ENCODE measurements at places on chromosomes 4 and X. TPM values are rescaled to one million over a fixed set of nuclear protein-coding genes. Genes with fewer than 3 reads are reported as not detected.

DNA sequence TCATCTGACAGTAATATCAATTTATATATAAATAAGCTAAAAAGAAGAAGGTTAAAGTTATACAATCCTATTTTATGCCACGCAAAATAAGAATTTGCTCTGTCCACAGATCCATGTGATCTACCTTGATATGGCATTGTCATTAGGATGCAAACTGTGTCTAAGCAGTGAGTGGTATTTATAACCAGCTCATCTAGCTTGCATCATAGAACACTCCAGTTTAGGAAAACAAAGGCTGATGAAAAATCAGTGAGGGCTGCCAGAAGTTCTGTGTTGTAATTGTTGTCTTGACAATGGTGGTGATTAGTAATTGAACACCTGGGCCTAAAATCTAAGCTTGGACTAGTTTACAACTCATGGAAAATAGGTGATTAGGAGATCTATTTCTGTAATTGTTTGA is 111.0 kb downstream of the CPE start:
- no peaks in the 10 kb centered on the region for H3K36me3 ChIP-seq
- no peak overlapping the region for H3K27ac ChIP-seq

The JAKMIP1 gene
- polyA plus RNA-seq: 26.1 TPM

DNA sequence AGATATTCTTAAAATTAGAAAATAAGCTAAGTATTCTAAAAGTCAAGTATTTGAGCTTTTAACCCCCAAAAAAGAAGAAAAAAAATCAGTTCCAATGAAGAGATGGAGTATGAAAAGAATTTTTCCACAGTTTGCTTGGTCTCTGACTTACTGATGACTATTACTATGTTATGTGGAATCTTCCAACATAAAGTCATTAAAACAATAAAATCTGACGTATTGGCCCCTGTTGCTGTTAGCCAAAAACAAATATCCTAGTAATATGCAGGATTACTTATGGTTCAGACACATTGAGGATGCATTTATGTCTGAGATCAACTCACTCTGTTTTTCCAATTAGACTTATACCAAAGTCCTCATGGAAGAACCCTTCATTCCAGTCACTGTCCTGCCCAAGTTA is 517.2 kb upstream of the ADGRL3 start:
- no peaks in the 10 kb centered on the region for H3K36me3 ChIP-seq
- no peak for DNase-seq
- H3K27ac ChIP-seq: no peak overlapping the region
- H3K4me3 ChIP-seq: no peak overlapping the region

The DCHS2 gene
- not detected for polyA plus RNA-seq

The RUFY3 gene
- polyA plus RNA-seq: 10.4 TPM

- H3K4me1 ChIP-seq: peaks cover 14% of the 10 kb centered on the region
- no peaks in the 10 kb centered on the region for H3K36me3 ChIP-seq
- H3K27me3 ChIP-seq: no peaks in the 10 kb centered on the region
- no peak overlapping the region for H3K27ac ChIP-seq
- no peak overlapping the region for H3K4me3 ChIP-seq
Measured at GRCh38 chrX:71997320-71997719, 86.7 kb downstream of the NHSL2 start.

- DNase-seq: no peak
- H3K4me1 ChIP-seq: no peaks in the 10 kb centered on the region
- H3K27ac ChIP-seq: no peak overlapping the region
- no peak overlapping the region for H3K4me3 ChIP-seq
- H3K36me3 ChIP-seq: no peaks in the 10 kb centered on the region
Measured at GRCh38 chr4:161919442-161920220, 244.2 kb downstream of the FSTL5 start.

GRCh38 chr4:131430302-131430701 is 1718.8 kb upstream of the PCDH10 start:
- no peak overlapping the region for H3K27ac ChIP-seq
- no peak overlapping the region for H3K4me3 ChIP-seq
- no peaks in the 10 kb centered on the region for H3K27me3 ChIP-seq
- H3K4me1 ChIP-seq: no peaks in the 10 kb centered on the region

GRCh38 chr4:18247189-18247588 is 225.6 kb upstream of the LCORL start:
- H3K4me1 ChIP-seq: no peaks in the 10 kb centered on the region
- H3K36me3 ChIP-seq: no peaks in the 10 kb centered on the region
- no peak overlapping the region for H3K4me3 ChIP-seq

The OCIAD2 gene
- 184 TPM for polyA plus RNA-seq

The MTNR1A gene
- not detected for polyA plus RNA-seq

- no peaks in the 10 kb centered on the region for H3K4me1 ChIP-seq
- no peaks in the 10 kb centered on the region for H3K36me3 ChIP-seq
- H3K27me3 ChIP-seq: no peaks in the 10 kb centered on the region
Measured at GRCh38 chr4:164615964-164616363, 138.0 kb upstream of the SMIM31 start.

The CFI gene
- polyA plus RNA-seq: not detected

DNA sequence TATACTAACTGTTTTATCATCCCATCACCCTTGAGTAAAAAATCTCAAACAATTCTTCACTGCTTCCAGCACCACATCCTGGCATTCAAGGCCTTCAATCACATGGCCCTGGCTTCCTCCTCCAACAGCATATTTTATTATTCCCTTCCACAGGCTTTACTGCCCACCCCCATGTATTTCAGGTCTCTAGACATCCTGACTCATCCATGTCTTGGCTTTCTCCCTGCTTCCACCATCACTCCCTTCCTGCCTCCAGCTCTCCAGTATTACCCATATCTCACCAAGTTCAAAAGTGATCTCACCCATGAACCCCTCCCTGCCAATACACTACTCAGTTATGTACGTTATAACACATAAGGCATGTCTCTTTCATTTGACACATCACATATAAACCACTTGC is 34.7 kb upstream of the PLAC1 start:
- no peaks in the 10 kb centered on the region for H3K27me3 ChIP-seq
- H3K4me1 ChIP-seq: no peaks in the 10 kb centered on the region
- no peak overlapping the region for H3K27ac ChIP-seq
- H3K4me3 ChIP-seq: no peak overlapping the region

The GUF1 gene
- 8.7 TPM for polyA plus RNA-seq

DNA sequence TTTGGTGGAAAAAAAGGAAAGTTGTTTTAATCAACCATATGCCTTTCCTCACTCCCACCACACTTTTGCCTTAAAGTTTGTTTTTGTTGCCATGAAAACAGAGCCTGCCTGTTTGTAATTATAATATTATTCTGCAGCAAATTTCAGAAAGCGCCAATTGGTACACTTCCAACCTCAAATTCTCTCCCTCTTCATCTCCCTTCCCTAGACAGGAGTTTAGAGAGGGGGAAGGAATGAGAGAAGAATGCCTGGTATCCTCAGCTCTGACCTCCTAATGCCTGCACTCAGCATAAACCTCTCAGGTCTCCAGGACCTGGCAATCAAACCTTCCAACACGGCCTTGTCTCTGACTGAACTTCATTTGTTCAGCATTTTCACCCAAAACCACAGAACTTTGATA is 138.4 kb upstream of the HCCS start:
- H3K4me3 ChIP-seq: no peak overlapping the region
- no peaks in the 10 kb centered on the region for H3K4me1 ChIP-seq
- no peaks in the 10 kb centered on the region for H3K36me3 ChIP-seq
- H3K27me3 ChIP-seq: no peaks in the 10 kb centered on the region
- no peak overlapping the region for H3K27ac ChIP-seq

GRCh38 chr4:113065629-113066028 is 16.2 kb downstream of the ANK2 start:
- no peak for DNase-seq
- H3K27ac ChIP-seq: no peak overlapping the region
- H3K4me3 ChIP-seq: no peak overlapping the region
- no peaks in the 10 kb centered on the region for H3K36me3 ChIP-seq
- no peaks in the 10 kb centered on the region for H3K27me3 ChIP-seq

The IGSF1 gene
- polyA plus RNA-seq: not detected

The CT47B1 gene
- not detected for polyA plus RNA-seq

The MAGEB17 gene
- polyA plus RNA-seq: not detected

GRCh38 chr4:10069075-10069642 is 47.4 kb downstream of the WDR1 start:
- no peaks in the 10 kb centered on the region for H3K27me3 ChIP-seq
- H3K4me3 ChIP-seq: no peak overlapping the region
- no peak for DNase-seq
- peaks cover 19% of the 10 kb centered on the region for H3K36me3 ChIP-seq

- no peaks in the 10 kb centered on the region for H3K27me3 ChIP-seq
- no peak overlapping the region for H3K27ac ChIP-seq
- H3K4me3 ChIP-seq: no peak overlapping the region
- H3K4me1 ChIP-seq: no peaks in the 10 kb centered on the region
Measured at GRCh38 chrX:10233173-10233572, 76.4 kb downstream of the CLCN4 start.

The SPATA18 gene
- not detected for polyA plus RNA-seq

DNA sequence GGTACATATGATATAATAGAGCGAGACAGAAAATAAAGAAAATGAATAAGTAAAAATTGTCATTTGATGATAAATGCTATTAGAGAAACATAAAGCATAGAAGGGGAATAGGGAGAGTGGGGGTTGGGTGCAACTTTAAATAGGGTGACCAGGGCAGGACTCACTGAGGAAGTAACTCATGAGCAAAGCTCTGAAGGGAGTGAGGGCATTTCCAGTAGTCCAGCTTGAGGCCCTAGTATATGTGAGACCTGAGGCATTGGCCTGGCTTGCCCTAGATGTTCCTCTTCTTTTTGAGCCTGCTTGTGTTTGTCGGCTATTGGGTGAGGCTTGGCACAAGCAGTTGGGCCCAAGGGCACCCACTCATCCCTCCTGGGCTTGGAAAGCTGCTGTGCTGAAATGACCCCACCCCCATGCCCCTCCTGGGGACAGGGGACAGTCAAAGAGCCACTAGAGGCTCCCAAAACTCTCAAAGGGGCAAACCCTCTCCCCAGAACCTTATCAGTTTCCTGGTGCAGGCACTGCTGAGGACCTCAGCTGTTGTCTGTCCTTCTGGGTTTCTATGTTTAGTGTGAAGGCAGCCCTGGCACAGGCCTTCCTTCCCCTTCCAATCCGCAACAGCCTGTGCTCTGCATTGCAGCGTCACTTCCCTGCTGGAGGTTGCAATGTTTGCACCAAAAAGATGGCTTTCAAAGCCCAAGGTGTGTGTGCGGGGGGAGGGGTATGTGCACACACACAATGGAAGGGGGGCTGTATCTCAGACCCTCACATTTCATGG is 40.1 kb downstream of the APLN start:
- H3K27ac ChIP-seq: no peak overlapping the region
- no peaks in the 10 kb centered on the region for H3K27me3 ChIP-seq
- H3K36me3 ChIP-seq: no peaks in the 10 kb centered on the region
- no peaks in the 10 kb centered on the region for H3K4me1 ChIP-seq

DNA sequence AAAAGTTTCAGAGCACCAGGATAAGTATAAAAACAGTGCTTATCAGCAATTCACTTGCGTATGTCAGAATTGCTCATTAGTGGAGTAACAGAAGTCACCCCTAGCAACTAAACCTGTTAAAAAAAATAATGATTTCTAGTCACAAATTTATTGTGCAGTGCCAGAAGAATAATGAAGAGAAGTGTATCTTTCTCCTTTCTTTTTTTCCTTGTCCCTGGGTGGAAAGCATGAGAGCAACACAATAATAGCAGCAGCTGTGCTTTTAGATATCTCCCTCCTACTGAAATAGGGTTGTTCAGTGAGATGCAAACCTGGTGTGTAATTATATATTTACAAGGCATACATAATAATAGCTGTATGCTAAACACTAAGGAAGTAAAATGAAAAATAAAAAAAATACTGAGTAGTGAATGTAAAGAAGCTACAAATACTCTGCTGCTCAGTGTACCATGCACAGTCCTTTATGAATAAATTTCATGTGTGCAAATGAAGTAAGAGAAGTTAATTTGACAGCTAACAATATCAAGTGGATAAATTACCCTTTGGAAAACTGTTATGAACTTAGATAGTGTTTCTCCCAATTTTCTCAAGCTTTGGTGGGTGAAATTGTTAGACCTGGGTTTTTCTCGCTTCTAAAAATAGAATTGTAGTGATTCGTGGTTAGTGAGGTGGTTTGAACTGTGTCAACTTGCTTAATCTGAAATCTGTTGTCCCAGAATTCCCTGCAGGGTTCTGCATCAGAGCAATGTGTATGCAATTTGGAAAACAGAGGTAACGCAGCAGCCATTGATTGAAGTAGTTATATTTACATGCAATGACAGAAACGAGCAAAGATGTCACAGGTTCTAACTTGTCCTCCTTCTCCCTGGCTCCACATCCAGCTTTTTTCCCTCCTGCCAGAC is 125.7 kb upstream of the NDST3 start:
- no peaks in the 10 kb centered on the region for H3K27me3 ChIP-seq
- H3K27ac ChIP-seq: no peak overlapping the region
- no peaks in the 10 kb centered on the region for H3K4me1 ChIP-seq
- H3K36me3 ChIP-seq: no peaks in the 10 kb centered on the region
- H3K4me3 ChIP-seq: no peak overlapping the region
- no peak for DNase-seq

The ACOX3 gene
- 14.2 TPM for polyA plus RNA-seq

The LDB2 gene
- not detected for polyA plus RNA-seq

- H3K4me1 ChIP-seq: no peaks in the 10 kb centered on the region
- no peaks in the 10 kb centered on the region for H3K36me3 ChIP-seq
- peak overlapping the region; percentile 59 for H3K27ac ChIP-seq
- DNase-seq: peak; percentile 84
- H3K4me3 ChIP-seq: peak overlapping the region; percentile 76
Measured at GRCh38 chrX:17737986-17738713, 857 bp downstream of the SCML1 start.

The SPP1 gene
- polyA plus RNA-seq: not detected

The CPEB2 gene
- 0.84 TPM for polyA plus RNA-seq

GRCh38 chr4:7398104-7398423 is 36.7 kb downstream of the PSAPL1 start:
- H3K4me1 ChIP-seq: no peaks in the 10 kb centered on the region
- no peaks in the 10 kb centered on the region for H3K36me3 ChIP-seq
- no peak overlapping the region for H3K27ac ChIP-seq
- H3K4me3 ChIP-seq: no peak overlapping the region
- no peaks in the 10 kb centered on the region for H3K27me3 ChIP-seq

GRCh38 chr4:127997534-127998388 is 32.6 kb downstream of the ABHD18 start:
- H3K4me3 ChIP-seq: no peak overlapping the region
- H3K27ac ChIP-seq: no peak overlapping the region
- peaks cover 6% of the 10 kb centered on the region for H3K36me3 ChIP-seq
- no peaks in the 10 kb centered on the region for H3K27me3 ChIP-seq
- no peak for DNase-seq

DNA sequence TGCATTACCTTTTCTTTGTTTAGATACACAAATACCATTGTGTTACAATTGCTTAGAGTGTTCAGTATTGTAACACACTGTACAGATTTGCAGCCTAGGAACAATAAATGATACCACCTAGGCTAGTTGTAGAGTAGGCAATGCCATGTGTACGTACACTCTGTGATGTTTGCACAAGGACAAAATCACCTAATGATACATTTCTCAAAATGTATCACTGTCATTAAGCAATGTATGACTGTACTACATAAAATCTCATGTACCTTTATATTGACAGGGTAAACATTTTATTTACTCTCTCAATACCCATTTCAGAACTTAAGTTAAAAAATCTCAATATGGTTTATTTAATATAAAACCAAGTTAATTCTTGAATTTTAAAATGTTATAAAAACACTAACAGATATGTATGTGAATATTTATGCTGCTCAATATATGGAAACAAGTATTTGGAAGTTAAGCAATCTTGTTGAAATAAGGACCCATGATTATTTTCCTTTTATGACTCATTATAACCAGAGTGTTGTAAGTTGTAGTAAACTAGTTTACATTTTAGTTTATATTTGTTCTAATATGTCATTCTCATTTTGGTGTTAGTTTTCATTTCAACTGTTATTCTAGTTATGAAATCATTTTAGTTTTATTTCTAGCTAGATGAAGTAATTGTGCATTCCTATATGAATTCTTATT is 409.2 kb downstream of the TLL1 start:
- no peaks in the 10 kb centered on the region for H3K27me3 ChIP-seq
- H3K4me3 ChIP-seq: no peak overlapping the region
- H3K36me3 ChIP-seq: no peaks in the 10 kb centered on the region
- no peak for DNase-seq

The VSIG4 gene
- 2.5 TPM for polyA plus RNA-seq
